Stimulated activated CD4-positive, alpha-beta T cell treated with anti-CD3 and anti-CD28 coated beads, Interleukin-15, amount 100 ng/mL, for 1 hour (primary cell): ENCODE measurements at places on chromosomes 6 and 20.

DNA sequence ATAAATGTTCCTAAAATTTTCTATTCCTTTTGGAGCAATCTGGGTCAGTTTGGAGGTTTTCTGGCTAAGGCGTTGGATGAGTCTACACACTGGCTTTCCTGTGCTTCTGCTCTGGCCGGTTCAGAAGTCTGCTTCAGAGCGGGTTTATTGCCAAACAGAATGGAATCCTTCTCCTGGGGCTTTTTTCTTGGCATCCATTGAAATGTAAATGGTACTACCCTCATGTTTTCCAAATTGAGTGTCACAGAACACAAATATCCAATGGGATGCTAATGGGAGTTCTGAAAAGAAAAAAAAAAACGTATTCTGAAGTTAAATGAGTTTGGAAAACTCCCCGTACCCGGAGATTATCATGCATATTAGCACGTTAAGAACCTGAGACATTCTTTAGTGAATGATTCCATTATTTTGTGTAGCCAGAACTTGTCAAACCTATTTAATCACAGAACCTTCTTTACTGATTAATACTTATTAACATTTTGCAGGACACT, 930.3 kb downstream of the QKI start:
- DNase-seq: no peak

- no peak for DNase-seq
Measured at GRCh38 chr6:77607004-77607403, 45.8 kb upstream of the MEI4 start.

GRCh38 chr6:157445277-157446009, 64.5 kb downstream of the ZDHHC14 start:
- no peak for DNase-seq

GRCh38 chr20:37383229-37383989, 37.5 kb downstream of the SRC start:
- no peak for DNase-seq

- DNase-seq: no peak
Measured at GRCh38 chr6:154320181-154320580, 36.4 kb downstream of the IPCEF1 start.

- DNase-seq: no peak
Measured at GRCh38 chr6:25278261-25278913, 787 bp upstream of the CARMIL1 start.

DNA sequence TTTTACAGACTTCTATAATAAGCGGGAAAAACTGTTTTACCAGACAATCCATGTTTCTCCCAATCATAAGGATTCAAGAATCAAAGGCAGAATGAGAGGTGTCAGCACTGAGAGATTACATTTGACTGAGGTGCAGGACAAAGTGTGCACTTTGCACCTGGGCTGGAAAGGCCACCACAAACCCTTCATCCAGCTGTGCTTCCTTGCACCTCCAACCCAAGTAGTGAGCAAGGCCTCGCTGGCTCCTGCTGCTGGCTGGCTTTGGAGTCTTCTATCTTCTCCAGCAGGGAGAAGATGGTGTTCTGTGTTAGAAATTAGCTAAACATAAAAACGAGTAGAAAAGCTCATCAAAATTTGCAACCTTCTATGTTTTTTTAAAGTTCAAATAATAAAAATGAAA, 77.7 kb downstream of the CHD6 start:
- DNase-seq: no peak

DNA sequence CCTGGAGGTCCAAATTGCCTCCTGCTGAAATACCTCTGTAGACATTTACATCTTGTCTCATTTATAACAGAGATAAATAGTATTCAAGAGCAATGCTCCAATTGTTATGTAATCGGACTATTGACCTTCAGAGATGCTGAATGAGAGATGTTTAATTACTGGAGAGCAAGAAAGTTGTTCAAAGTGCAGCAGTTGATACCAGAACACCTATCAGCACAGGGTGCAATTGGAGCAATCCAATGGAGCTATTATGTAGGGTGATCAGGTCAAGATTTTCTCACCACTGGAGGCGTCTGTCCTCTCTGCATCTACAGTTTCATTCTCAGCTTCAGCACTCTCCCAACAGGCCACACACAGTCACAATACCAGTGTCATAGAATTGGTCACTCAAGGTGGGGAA, 19.5 kb upstream of the TMX4 start:
- DNase-seq: no peak

GRCh38 chr20:10553326-10553984, 118.3 kb downstream of the SLX4IP start:
- no peak for DNase-seq

GRCh38 chr6:87731818-87732661, 30.0 kb upstream of the AKIRIN2 start:
- no peak for DNase-seq

- DNase-seq: no peak
Measured at GRCh38 chr20:54088430-54088829, 18.0 kb upstream of the BCAS1 start.

DNA sequence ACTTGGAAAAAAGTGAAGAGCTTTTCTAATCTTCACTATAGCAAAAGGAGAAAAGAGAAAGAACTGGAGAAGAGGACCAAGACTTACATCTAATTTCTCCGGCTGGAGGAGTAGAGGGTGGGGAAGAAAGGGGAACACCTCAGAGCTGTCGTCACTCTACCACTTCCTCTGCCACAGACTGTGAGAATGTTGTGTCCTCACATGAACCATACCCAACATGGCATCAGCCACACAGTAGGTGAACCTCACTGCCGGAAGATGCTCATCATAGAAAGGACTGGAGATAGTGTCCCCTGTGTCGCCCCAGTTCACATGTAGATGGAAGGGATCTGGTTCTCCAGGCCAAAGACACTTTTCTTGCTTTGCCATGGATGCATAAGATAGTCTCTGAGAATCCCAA, 604.4 kb upstream of the NOX3 start:
- DNase-seq: no peak

DNA sequence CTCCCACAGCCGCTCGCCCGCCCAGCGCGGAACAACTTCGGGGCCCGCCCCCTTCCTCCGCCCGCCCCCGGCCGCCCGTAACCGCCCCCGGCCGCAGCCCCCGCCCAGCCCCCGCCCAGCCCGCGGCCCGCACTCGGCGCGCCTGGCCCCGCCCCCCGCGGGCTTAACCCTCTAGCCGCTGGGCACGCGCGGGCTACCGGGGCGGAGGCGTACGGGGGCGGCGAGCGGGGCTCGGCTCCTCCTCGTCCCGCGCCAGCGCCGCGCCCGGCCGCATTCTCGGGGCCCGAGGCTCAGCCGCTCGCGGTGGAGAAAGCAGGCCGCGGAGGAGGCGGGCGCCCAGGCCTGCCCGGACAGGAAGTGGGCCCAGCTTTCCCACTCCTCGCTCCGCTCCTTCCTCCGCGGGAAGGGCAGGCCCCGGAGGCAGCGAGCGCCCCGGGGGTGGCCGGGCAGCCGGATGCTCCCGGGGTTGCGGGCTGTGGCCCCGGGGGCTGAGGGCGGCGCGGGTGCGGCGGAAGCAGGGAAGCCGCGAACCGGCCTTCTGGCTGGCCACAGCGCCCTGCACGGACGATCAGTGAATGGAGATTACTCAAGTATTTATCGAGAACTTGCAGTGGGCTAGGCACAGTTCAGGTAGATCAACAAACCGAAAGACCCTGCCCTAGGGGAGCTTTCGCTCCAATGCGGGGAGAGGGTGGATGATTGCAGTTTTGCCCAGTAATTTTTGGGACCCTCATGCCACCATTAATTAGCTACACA, at the start of gene TRAM2:
Gene TRAM2, minus strand, starts transcription at position 39 of the 756 bp plus-strand sequence. CDS start 145 bp downstream, outside the sequence.
- DNase-seq: peak; percentile 63

GRCh38 chr6:125346201-125346925, 44.6 kb upstream of the HDDC2 start:
- no peak for DNase-seq

DNA sequence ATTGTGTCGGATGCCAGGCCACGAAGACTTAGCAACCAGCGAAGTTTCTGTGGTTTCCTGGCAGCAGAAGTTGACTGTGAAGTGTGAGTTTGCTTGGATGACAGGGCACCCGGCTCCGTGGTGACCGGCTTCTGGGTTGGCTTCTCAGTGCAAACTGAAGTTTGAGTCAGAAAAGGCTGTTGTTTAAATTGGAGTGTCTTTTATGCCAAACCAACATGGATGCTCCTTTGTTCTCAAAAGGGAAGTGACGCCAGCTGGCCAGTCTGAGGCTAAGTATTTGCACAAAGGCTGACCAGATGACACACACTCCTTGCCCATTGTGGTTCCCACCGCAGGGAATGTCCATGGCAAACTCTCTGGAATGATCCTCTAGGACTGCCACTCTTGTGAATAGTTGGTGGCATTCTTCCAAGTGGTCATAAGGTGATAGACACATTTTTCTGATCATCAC, 164.8 kb upstream of the QKI start:
- no peak for DNase-seq

- no peak for DNase-seq
Measured at GRCh38 chr6:35356391-35356790, 14.0 kb downstream of the PPARD start.

GRCh38 chr6:130207979-130208649, 14.6 kb downstream of the SAMD3 start:
- DNase-seq: no peak
